ENCODE measurements at places on chromosomes 13 and 19.

GRCh38 chr19:45484273-45484945 is 12.4 kb downstream of the RTN2 start:
- DNase-seq, result no peak

- no peak for DNase-seq
These were observed 26.9 kb upstream of the RBM26 start for GRCh38 chr13:79432992-79433391.

- DNase-seq, result no peak
These were observed 702 bp upstream of the MAG start for GRCh38 chr19:35291259-35291658.

- DNase-seq, result no peak
These were observed 11.9 kb upstream of the PIK3R2 start for GRCh38 chr19:18141031-18141430.

- DNase-seq, result no peak
These were observed at the start of gene C19orf81 for GRCh38 chr19:50649433-50650391. TSS of gene C19orf81 (plus strand) at chr19:50649445. CDS start at chr19:50649445, 0 bp downstream.

DNA sequence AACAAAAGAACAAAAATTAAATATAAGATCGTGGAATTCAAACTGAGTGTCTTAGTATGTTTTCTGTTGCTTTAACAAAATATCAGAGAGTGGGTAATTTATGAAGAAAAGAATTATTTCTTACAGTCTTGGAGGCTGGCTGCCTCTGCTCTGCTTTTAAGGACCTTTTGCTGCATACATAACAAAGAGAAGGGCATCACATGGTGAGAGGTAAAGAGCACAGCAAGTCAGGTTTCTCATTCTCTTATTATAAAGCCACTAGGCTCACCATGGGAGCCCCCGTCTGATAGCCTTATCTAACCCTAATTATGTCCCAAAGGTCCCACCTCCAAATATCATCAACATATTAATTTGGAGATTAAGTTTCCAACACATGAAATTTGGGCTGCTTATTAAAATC is 231.3 kb downstream of the SLITRK6 start:
- no peak for DNase-seq

- DNase-seq, result no peak
These were observed 328.6 kb downstream of the SUCLA2 start for GRCh38 chr13:47672245-47673008.

- DNase-seq, result no peak
These were observed 190.2 kb downstream of the TEX29 start for GRCh38 chr13:111510502-111511218.

DNA sequence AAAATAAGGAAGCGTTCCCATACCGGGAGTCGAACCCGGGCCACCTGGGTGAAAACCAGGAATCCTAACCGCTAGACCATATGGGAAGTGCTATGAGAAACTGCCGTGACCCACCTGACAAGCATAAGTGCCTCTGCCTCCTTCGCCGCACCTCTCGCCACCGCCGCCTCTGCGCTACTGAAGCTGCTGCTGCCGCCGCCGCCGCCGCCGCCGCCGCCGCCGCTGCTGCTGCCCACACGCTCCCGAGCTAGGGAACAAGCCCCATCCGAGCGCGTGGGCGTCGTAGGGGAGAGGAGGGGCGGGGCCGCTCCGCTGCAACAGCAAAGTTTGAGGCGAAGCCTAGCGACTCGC is 610 bp upstream of the WBP4 start:
- DNase-seq, result no peak

GRCh38 chr13:40456397-40456953 is 210.0 kb downstream of the FOXO1 start:
- DNase-seq, result no peak

DNA sequence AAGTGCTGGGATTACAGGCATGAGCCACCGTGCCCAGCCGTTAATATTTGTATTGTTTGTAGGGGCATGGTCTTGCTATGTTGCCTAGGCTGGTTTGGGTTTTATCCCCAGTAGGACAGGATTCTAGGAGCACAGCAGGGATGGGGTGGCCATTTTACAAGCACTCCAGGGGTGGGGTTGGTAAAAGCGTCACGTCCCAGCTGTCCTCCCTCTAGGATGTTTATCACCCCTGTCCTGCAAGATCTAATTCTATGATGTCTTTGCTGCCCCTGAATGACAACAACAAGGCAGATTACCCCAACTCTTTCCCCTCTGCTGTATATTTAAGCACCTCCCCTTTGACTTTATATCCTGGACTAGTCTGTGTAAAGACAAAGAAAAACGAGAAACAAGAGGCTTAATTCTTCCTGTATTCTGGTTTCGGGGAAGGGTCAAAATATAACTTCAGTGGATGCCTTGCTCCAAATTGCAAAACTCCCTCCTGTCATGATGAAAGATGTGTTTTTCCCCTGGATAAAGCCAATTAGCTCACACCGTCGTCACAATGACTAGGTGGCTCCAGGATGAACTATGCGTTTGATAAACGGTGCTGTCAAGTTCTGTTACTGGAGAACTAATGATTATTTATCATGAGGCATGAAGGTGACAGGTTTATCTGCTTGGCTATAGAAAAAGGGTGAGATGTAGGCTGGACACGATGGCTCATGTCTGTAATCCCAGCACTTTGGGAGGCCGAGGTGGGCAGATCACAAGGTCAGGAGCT is 27.8 kb upstream of the OR1M1 start:
- no peak for DNase-seq

- DNase-seq, result no peak
These were observed 21.4 kb downstream of the UHRF1 start for GRCh38 chr19:4930664-4931063.

GRCh38 chr13:39768962-39769361 is 113.5 kb downstream of the COG6 start:
- no peak for DNase-seq

DNA sequence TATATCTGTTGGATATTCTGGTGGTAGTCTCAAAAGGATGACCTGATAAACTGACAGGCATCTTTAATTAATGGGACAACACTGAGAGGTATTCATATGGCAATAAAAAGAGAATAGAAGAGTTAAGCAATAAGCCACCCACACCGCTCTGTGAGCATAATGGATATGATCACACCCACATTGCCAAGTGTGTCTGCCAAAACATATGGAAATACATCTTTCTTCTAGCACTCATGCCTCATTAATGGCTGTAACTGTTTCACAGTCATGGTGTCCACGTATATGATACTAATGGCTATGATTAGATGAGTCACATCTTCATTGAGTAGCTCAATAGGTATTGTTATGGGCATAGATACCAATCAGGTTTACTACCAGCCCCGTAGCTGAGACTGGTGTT is 13.1 kb downstream of the IGFL3 start:
- DNase-seq, result no peak

- peak; percentile 76 for DNase-seq
These were observed 1248.9 kb downstream of the SLITRK5 start for GRCh38 chr13:88919970-88920628.

DNA sequence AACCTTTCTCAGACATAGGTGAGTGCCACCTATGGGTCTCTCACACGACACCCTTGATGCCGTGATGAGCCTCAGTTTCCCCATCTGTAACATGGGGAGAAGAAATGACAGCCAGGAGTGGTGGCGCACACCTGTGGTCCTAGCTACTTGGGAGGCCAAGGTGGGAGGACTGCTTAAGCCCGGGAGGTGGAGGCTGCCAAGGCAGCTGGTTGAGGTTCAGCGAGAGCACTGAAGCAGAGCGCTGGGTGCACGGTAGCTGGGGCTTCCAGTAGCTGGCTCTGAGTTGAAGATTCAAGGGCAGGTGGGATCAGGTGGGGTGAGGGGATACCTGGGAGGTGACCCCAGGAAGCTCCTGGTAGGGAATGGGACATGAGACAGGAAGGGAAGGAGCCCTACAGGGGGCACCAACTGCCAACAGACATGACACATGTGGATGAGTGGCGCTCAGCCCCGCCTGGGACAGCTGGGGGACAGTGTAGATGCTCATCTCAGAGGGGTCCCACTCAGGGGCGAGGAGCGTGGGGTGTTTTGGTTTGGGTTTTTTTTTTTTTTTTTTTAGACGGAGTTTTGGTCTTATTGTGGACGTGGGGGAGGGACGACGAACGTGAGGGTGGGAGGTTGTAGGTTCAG is 6.5 kb upstream of the SSBP4 start:
- DNase-seq, result no peak

GRCh38 chr13:112103961-112104880 is 37.3 kb downstream of the SOX1 start:
- no peak for DNase-seq

DNA sequence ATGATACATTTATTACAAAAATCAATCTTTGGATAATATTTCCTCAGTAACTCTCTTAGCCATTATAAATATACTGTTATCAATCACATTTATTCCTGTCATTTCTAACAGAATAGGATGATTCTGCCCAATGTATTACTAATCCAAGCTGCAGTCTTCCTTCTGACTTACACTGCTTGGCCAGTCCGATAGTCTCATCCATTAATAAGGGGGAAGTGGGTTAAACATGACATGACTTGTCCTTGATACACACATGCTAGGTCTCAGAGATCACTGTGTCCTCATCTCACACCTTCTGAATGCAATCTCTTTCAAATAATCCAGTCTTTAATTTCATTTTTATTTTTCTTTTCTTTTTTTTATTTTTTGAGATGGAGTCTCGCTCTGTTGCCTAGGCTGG is 18.8 kb downstream of the SACS start:
- DNase-seq, result no peak

DNA sequence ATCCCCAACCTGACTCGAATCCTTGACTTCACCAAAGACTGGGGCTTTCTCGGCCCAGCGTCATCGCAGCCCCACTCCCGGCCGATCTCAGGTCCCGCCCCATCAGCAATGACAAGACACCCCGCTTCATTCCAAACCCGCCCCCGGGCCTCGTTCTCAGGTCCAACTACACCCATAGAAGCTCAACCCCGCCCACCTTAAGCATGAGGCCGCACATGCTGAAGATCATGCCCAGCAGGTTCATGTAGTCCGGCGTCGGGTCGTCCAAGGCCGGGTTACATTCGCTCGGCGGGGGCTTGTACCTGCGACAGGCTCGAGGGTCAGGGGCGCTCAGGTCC is 2.3 kb downstream of the WDR83 start:
- DNase-seq, result peak; percentile 63

DNA sequence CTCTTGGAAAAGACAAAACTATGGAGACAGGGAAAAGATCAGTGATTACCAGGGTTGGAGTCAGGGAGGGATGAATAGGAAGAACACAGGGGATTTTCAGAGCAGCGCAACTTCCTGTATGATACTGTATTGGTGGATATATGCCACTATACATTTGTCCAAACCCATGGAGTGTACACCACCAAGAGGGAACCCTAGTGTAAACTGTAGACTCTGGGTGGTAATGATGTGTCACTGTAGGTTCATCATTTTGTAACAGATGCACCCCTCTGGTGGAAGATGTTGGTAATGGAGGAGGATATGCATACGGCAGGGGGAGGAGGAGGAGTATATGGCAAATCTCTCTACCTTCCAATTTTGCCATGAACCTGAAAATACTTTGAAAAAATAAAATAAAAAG is 68.1 kb downstream of the UFM1 start:
- DNase-seq, result no peak

- DNase-seq, result no peak
These were observed 108.9 kb downstream of the ZAR1L start for GRCh38 chr13:32206097-32206740.

- no peak for DNase-seq
These were observed 800 bp downstream of the RPL28 start for GRCh38 chr19:55386493-55386971.

- no peak for DNase-seq
These were observed 869.4 kb downstream of the PCDH17 start for GRCh38 chr13:58500938-58501337.

- DNase-seq, result no peak
These were observed 8.9 kb upstream of the ARHGAP45 start for GRCh38 chr19:1058112-1058511.
